ENCODE measurements at places on chromosomes 11 and 22.
A peak's percentile ranks its signal among the peaks of the same experiment; 100 is the strongest.

GRCh38 chr11:121797496-121797895 is 318.5 kb downstream of the BLID start:
- no peak for DNase-seq

- DNase-seq = no peak
These were observed 282.5 kb upstream of the MPPED2 start for GRCh38 chr11:30868626-30869081.

- DNase-seq = no peak
These were observed 109.5 kb downstream of the RASSF10 start for GRCh38 chr11:13118650-13119049.

- DNase-seq = no peak
These were observed 6.1 kb upstream of the FOLR3 start for GRCh38 chr11:72129381-72129780.

GRCh38 chr22:31477329-31477728 is 12.3 kb downstream of the EIF4ENIF1 start:
- no peak for DNase-seq

DNA sequence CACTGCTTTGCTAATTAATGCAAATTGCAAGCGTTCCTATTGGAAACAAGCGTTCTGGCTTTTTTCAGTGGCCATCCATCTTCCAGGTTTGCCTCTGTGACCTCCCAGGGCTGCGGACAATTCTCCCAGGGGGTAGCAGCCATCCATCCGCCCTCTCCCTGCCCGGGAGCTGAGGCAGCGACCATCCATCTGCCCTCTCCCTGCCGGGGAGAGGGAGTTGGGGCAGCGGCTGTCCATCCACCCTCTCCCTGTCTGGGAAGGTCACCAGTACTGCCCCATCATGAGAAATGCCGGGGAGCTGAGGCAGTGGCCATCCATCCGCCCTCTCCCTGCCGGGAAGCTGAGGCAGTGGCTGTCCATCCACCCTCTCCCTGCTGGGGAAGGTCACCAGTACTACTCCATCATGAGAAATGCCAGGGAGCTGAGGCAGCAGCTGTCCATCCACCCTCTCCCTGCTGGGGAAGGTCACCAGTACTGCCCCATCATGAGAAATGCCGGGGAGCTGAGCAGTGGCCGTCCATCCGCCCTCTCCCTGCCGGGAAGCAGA is 394.7 kb downstream of the BRD1 start:
- no peak for DNase-seq

- DNase-seq = no peak
These were observed 477.0 kb downstream of the TBC1D22A start for GRCh38 chr22:47239474-47239860.

DNA sequence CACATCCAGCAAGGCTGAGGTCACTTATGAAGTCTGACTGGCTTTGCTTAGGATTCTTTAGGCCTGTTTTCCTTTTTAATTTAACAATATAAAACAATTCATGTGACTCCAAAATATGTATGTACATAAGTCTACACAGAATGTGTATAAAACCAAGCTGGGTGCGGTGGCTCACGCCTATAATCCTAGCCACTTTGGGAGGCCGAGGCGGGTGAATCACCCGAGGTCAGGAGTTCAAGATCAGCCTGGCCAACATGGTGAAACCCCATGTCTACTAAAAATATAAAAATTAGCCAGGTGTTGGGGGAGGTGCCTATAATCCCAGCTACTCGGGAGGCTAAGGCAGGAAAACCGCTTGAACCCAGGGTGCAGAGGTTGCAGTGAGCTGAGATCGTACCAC is 83.1 kb downstream of the SHANK2 start:
- DNase-seq = no peak

DNA sequence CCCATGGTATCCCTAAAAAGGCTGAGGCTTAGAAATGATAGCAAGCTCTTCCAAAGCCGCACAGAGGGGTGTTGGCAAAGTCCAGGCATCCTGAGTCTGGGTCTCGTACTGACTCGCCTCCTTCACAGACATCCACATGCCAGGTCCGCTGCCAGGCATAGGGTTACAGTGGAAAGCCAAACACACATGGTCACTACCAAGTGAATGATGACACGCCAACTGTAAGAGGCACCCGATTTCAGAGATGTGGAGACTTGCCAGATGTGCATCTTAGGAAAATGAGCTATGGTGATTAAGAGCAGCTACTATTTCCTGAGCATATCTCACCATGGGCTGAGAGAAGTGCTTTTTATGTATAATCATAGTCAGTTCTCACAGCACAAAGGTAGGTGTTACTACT is 314.9 kb downstream of the MIAT start:
- no peak for DNase-seq

GRCh38 chr11:1852271-1852876 is 510 bp upstream of the LSP1 start:
- DNase-seq = no peak

DNA sequence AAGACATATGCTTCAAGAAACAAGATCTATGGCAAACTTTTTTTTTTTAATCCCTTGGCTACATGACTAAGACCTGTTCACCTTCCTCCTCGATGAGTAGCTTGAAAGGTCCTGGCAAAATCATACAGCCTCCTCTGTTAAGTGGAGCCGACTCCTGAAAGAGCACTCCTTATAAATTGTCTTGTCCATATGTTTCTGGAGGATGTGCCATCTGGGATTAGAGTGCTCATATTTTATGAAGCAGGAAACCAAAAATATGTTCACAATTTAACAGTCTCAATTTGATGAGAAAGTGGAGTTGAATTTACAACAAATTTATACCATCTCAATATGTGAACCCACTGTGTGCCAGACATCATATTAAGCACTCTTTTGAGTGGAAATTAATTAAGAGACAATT is 912.1 kb upstream of the FAT3 start:
- no peak for DNase-seq

- no peak for DNase-seq
These were observed 58.3 kb downstream of the SLC22A12 start for GRCh38 chr11:64649291-64649697.

DNA sequence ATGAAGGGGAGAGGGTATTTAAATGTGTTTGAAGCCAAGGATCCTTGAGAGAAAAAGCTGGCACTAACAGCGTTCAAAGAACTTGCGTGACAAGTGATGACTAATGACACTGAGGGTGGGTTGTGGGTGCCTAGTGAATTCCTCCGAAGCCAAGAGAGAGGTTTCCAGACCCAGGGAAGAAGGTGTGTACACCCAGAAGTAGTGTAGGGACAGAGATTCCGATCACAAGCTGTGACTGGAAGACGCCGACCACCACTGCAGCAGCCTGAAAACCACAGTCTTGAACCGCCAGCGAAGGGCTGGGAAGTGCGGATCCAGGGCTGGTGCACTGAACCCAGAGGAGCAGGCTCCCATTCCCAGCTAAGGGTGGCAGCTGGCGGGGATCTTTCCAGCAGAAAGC is 9.5 kb downstream of the PPARA start:
- DNase-seq = no peak

GRCh38 chr11:123797114-123797513 is 9.0 kb downstream of the OR6M1 start:
- no peak for DNase-seq

- DNase-seq = no peak
These were observed 635.4 kb downstream of the BRD1 start for GRCh38 chr22:49192180-49192856.

GRCh38 chr11:117535850-117536411 is 208.3 kb downstream of the CEP164 start:
- no peak for DNase-seq

DNA sequence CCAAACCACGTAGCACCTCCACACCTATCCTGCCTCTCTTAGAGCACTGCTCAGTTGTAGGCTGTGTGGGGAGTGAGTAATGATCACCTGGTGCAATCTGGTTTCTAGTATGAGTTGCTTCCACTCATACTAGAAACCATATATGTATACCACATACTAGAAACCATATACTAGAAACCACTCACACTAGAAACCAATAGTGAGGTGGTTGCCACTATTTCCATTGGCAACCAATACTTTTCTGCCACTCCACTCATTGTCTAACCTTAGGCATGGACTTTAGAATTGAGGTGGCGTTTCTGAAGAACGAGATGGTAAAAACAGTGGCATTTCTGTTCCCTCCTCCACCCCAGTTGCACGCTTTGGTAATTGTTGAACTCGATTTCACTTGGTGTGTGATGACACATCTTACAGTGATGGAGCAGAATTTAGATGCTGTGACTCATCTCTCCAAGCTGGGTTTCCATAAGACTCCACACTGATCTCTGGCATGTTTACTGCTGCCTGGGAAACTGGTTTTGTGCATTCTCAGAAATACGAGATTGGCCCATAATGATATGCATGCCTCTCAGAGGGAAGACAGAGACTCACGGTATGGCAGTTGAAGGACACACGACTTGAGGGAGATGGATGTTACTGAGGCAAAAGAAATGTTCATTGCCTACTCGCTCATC is 82.9 kb downstream of the KIRREL3 start:
- DNase-seq = no peak

DNA sequence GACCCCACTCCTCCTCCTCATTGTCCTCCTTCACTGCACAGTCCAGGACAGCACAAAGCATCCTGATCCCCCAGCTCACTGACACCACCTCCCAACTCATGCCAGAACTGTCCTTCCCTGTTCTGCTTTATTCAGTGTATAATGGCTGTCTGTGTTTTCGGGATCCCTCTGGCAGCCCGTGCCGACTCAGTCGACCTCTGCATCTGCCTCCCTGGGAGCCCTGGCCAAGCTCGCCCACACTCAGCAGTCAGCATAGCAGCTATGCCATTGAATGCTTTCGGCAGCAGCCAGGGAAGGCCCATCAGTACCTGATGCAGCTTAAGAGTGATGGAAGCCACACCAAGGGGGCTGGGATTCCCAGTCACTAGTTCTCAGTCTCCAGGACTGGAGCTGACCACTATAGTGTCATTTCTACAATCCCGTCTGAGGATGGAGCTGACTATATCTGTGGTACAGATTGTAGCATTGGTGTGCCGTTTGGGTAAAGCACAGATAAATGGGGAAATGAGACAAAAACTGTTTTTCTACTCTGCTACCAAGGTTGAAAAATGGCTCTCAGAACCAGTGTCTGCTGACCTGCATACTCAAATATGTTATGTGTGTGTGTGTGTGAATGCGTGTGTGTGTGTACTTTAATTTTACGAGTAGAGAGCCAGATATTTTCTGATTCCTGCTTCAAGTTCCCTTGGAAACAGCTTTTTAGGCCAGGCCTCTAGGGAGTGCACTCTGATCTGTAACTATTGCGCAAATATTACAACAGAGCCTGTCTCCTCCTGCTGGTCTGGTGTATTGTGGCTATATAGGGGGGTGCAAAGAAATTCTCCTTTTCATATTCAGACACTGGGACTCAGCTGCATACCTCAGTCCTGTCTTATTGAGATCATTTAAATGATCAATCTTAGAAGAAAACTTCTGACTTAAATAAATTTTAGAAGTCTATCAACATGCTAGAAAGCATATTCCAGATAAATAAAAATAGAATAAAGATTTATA is 78.8 kb upstream of the TOP3B start:
- no peak for DNase-seq

GRCh38 chr11:64232967-64233315 is 1.4 kb upstream of the VEGFB start:
- no peak for DNase-seq

GRCh38 chr22:48720662-48721394 is 1106.8 kb downstream of the BRD1 start:
- DNase-seq = no peak

DNA sequence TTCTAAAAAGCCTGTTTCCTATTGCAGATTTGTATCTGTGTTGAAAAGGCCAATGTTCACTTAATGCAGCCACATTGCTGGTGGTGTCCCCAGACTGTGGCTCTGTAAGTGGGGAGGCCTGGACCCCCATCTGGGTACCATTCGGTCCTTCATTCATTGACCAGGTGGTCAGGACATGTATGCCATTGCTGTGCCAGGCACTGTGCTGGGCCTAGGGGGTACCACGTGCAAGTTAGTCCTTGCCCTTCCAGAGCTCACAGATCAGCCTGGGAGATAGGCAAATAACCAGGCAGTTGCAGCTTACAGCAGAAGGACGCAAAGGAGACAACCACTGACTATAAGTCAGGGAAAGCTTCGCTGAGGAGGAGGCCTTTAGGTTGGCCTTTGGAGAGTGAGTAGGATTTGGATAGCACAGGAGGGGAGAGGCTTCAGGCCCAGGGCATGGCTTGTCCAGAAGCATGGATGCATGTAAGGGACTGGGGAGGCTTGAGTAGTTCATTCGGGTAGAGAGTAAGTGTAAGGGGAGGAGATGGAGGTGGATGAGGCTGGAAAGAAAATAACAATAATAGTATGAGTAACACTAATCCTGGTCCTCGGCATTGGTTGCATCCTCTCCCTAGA is 5.0 kb downstream of the PRDM11 start:
- DNase-seq = no peak

DNA sequence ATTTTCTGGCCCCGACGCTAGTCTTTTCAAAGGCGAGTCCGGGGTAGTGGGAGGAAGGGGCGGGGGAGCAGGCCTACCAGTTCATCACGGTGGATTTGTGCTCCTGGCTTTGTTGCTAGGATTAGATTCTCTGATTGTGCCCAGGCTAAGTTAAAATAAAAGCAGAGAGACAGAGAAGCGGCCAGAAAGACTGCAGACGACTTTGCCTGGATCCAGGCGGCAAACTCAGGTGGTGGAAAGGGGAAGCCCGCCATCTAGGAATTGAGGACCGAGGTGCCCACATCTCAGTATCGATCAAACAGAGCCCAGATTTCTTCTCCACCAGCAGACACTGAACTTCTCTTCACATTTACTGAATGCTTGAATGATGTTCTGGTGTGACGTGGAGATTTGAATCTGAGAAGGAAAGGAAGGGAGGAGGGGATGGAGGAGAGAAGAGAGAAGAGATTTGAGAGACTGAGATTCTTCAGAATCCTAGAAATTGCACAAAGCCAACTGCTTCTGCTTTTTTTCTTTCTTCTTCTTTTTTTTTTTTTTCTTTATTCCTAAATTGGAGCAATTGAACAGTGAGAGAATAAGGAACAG is 2.7 kb downstream of the FAT3 start:
- DNase-seq = no peak

- DNase-seq = no peak
These were observed 69.0 kb downstream of the GGTLC2 start for GRCh38 chr22:22713416-22713815.

GRCh38 chr11:17369684-17370243 is 18.2 kb downstream of the NCR3LG1 start:
- DNase-seq = no peak

- no peak for DNase-seq
These were observed 606 bp downstream of the RASSF7 start for GRCh38 chr11:561148-562003.

- peak; percentile 52 for DNase-seq
These were observed 74.6 kb upstream of the SUSD2 start for GRCh38 chr22:24106385-24107381.

- DNase-seq = no peak
These were observed 446.9 kb downstream of the BRD1 start for GRCh38 chr22:49380828-49381114.

DNA sequence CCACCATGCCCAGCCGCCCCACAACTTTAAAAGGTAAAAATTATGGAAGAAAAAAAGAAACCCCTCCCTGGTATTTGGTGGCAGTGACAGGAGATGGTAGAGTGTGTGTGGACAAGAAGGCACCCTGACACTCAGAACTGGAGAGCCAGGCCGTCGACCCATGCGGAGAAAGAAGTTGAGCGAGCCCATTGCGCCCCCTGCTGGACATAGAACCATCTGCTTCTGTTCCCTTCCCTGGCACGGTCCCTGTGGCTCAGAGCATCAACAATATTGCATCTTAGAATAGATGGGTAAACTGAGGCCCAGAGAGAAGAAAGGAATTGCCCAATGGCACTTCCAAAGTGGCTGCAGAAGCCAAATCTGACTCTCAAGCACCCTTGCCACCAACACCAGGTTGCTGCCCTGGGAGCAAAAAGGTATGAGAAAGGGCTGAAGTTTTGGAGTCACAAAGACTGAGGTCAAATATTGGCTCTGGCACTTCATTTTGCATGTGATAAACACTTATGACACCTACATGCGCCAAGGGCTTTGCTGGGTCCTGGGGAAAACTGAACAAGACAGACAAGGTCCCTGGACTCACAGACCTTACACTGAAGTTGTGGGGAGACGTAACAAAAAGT is 8.6 kb downstream of the MRPL11 start:
- peak; percentile 70 for DNase-seq
